Eye (tissue), 1 donor: ENCODE measurements at places on chromosomes 7 and 10.

DNA sequence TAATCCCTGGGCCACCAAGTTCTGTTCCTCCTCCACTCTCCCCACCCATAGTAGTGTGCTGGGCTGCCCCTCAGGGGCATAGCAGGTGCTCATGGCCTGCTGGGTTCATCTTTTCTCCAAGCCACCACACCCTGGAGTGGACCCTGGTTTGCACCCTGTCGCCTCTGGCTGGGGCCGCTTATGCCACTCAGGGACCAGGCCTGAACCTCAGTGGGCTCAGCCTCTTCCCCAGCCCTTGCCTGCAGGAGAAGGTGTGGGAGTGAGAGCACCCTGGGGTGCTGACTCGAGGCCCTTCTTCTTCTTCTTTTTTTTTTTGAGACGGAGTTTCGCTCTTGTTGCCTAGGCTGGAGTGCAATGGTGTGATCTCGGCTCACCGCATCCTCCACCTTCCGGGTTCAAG is 10.2 kb downstream of the CLIP2 start:
- DNase-seq: no peak

DNA sequence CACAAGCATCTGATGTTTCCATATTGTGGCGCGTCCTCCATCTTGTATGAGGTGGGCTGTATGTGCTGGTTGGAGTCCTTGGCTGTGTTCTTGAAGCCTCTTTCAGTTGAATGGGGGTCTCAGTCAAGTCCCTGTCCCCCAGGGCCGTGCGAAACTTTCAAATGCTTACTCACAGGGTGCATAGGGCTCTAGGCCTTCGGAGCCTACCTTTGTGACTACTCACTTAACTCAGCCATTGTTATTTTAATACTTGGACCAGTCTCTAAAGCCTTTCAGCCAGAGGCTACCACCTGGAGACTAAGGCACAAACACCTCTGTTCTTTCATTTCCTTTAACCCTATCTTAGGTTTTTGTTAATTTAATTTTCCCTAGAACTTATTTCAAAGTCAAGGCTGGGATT is 785.9 kb downstream of the GATA3 start:
- DNase-seq: no peak

GRCh38 chr10:86770412-86770960 is 14.1 kb downstream of the BMPR1A start:
- no peak for DNase-seq

DNA sequence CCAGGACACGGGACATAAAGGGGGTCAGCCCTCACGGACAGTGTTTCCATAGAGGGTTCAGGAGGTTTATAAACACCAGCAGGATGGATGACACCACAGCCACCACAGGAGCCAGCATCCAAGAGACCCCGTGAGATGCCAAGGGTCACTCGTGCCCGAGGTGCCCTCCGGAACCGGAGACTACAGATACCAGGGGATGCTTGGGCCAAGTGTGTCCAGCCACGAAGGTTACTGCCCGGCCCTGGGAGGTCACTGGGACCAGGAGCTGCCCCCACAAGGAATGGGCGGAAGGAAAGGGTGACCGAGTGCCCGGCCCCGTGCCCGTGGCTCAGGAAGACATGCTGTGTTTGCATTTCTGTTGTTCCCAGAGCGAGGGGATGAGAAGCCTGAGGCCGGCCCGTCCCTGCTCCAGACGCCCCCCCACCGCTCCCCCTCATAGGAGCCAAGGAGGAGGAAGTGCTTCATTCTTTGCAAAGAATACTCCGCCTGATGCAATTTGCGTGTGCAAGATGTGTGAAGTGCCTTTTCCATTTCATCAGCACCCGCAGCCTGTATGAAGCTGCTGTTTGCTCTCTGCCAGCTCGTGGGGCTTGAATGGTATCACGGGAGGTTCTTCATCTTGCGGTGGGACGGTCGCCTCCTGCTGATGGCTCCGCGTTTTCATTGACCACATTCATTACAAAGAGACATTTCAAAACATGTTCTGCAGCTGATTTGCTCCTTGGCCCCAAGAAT is 176.4 kb downstream of the ELFN1 start:
- no peak for DNase-seq

DNA sequence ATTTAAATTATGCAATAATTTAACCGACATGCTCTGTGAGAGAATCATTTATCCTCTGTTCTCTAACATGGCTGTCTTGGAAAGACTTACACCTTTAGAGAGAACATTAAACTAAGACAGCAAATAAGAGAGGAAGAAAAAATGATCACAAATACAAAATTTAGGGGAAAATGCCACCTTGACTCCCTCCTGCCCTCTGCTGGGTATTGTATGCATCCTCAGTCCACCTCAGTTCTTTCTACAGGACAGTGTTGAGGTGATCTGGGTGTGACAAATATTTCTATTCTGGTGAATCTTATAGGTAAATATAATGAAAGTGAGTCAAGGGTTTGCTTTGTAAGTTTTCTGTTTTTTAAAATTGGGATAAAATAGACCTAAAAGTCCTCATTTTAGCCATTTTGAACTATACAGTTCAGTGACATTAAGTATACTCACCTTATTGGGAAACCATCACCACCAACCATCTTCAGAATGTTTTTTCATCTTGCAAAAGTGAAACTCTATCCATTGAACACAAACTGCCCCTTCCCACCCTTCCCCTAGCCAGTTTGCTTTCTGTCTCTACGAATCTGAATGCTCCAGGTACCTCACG is 61.5 kb upstream of the ELMO1 start:
- DNase-seq: no peak

DNA sequence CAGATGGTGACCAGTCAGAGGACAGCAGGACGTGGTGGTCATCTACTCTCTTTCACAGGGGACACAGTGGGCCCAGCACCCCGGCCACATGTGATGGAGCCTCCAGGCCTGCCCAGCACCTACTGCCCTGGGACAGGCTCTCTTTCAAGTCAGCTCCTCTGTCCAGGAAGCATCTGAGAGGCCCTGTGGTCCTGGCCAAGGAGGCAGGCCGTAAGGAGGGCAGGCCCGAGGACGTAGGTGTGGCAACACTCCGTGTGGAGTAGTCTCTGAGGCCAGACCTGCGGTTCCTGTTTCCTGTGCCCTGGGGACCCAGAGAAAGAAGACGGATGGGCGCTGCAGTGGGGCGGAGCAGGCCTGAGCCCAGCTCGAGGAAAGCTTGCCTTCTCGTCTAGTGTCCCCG is 179.2 kb downstream of the EBF3 start:
- DNase-seq: no peak

DNA sequence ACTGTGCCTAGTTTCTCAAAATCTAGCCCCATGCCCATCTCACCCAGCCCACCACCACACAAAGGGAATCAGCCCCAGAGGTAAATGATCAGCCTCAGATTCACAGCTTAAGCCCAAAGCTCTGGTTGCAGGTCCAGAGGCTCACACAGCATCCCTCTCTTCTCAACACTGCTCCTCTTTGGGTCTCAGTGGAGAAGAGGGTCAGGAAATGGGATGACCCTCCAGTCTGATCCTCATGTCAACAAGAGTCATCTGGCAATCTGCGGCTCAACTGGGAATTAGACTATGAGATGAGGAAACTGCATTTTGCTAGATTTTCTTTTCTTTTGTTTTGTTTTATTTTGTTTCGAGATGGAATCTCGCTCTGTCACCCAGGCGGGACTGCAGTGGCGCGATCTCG is 126.2 kb upstream of the PDLIM1 start:
- DNase-seq: no peak

DNA sequence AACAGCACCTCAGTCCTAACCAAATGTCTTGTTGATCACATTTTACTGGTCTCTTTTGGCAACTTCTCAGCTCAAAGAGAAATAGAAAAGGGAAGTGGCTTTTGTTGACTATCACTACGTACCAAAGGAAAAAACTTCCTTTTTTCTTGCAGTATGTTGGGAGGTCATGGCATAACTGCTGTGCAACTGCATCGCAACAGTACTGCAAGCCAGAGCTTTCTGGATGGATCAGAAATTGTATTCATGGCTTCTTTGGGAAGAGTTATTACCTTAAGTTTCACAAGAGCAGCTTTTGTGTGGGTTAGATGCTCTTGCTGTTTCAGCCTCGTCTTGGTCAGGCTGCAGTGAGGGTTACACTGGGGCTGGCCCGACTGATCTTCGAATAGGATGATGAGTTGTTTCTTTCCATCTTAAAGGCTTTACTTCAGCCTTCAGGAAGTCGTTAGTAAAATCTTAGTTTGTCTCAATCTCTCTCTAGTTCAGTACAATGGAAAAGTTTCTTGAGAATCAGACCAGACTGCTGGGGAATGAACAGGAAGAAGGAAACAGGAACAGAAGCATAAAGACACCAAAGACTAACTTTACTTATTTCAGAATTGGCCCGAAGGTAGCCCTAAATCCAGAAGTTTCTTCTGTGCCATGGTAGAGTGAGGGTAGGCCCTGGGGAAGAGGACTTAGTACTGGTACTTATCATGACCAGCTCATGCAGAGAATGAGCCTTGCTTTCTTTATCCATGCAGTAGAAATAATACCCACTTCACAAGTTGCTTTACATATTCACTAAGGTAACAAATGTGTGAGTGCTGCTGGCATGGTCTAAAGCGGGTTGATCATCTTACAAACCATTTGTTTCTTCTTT is 153.6 kb downstream of the CELF2 start:
- no peak for DNase-seq

DNA sequence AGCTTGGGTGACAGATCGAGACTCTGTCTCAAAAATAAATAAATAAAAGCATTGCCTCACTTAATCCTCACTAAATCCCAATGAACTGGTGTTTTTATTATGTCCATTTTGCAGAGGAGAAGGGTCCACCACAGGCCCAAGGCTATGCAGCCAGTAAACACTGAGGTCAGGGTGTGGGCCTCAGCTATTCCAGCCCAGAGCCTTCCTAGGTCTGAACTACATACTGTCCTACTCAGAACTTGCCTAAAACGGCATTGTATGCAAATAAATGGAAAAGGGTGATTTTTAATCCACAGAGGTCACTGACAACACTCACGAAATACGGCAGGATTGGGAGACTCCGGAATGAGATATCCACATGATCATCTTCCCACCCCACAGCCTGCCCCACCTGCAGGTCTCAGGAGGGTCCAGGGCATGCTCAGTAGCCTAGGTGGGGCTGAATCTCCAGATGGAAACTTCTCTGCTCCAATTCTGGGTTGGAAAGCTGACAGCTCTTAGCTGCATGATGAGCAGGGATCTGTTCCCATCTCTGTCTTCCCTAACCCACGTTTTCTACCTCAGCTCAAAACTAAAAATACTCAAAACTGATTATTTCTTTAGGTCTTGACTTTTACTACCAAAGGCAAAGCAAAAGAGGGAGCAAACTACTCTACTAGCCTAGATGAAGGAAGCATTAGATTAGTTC is 121.0 kb downstream of the SORBS1 start:
- DNase-seq: no peak

DNA sequence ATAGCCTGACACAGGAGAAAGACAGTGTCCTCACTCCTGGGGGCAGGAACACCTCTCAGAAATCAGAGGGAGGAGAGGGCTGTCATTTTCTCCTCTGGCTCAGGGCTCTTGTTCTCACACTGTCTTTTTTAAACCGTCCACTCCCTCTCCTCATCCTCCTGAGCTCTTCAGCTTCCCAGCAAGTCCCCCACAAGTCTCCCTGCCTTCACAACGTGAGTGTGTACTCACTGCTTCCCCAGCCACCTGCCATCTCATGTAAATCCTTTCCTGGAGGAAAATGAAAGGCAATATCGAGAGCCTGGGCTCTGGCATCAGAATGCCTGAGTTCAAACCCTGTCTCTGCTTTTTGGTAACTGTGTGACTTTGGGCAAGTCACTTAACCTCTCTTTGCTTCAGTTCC is 5.7 kb downstream of the LLCFC1 start:
- no peak for DNase-seq

GRCh38 chr10:839550-840205 is 91.8 kb downstream of the LARP4B start:
- no peak for DNase-seq

GRCh38 chr7:50988465-50988864 is 205.8 kb upstream of the GRB10 start:
- DNase-seq: no peak

DNA sequence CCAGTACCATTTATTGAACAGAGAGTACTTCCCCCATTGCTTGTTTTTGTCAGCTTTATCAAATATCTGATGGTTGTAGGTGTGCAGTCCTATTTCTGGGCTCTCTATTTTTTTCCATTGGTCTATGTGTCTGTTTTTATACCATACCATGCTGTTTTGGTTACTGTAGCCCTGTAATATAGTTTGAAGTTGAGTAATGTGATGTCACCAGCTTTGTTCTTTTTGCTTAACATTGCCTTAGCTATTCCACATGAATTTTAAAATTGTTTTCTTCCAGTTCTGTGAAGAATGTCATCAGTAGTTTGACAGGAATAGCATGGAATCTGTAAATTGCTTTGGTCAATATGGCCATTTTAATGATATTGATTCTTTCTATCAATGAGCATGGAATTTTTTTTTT is 140.5 kb upstream of the RHOBTB1 start:
- DNase-seq: no peak

GRCh38 chr10:110081911-110082310 is 74.1 kb downstream of the ADD3 start:
- no peak for DNase-seq

- no peak for DNase-seq
Observed at GRCh38 chr10:18254086-18254485, 113.9 kb downstream of the CACNB2 start.

- no peak for DNase-seq
Observed at GRCh38 chr10:112131346-112131745, 52.2 kb downstream of the GPAM start.

GRCh38 chr10:92231196-92231595 is 59.7 kb downstream of the CPEB3 start:
- DNase-seq: no peak

GRCh38 chr10:71985542-71986250 is 21.5 kb downstream of the CHST3 start:
- peak; percentile 19 for DNase-seq

DNA sequence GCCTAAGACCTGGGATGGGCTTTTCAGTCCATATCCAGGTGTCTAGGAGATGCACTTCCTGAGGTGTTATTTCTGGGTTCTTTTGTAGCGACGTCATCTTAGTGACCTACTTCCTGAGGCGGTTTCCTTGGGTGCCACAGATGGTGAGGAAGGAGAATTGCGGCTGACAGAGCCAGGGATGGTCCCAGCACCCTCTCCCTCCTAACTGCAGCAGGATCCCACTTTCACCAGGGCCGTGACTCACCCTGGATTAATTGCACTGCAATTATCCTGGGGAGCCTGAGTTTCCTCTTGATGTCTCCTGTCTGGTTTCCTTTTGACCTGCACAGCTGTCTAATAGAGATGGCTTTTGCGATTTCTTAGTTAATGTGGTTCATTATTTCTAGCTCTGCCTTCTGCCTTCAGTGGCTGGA is 271.7 kb downstream of the TCF7L2 start:
- peak; percentile 28 for DNase-seq

GRCh38 chr7:107605218-107605815 is 25.3 kb downstream of the BCAP29 start:
- DNase-seq: no peak
